ENCODE measurements at places on chromosomes 1 and 21.

GRCh38 chr1:90114521-90115141, 119.7 kb downstream of the ZNF326 start:
- DNase-seq: no peak

DNA sequence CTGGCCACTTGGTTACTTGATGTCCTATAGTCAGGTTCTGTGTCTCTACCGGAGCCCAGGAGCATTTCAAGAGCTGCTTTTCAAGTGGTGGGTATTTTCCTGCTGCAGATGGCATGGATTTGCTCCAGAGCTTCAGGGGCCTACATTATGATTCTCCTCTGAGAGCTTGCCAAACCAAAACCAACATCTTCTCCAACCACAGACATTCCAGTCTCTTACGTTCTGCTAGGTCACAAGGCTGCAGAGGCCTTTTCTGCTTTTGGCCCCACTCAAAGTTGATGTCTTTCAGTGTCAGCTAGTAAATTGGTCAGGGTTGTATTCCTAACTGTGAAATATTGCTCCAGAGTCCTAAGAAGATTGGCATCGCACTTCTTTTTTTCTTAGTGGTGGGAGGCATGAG, 14.7 kb upstream of the AQP10 start:
- no peak for DNase-seq

DNA sequence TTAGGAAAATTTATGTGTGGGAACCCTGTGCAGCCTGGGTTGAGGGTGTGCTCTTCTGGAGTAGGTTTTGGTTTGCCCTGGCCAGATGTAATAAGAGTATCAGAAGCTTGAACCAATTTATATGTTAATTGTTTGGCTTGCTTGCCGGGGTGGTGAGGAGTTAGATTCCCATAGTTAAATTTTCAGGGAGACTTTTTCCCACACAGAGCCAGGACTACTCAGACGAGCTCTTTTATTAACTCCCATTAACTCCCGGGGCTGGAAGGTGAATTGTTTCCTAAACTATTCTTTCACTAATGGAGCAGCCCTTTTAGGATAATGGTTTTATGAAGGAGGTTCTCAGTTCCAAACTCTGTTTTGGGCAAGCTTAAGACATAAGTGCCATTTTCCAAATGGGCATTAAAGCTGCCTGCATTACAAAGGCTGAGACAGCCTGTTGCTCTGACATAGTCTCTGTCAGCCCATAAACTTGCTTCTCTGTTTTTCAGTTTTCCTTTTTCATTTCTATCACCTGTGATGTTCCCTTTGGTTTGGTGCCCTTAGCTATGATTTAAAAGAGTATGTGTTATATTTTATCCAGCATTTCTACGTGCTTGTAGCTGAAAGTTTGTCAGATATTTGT, 18.0 kb upstream of the RAB3GAP2 start:
- DNase-seq: no peak

GRCh38 chr21:14497825-14498224, 48.3 kb downstream of the SAMSN1 start:
- no peak for DNase-seq

- DNase-seq: no peak
These were observed 94.3 kb upstream of the EDN2 start for GRCh38 chr1:41578712-41579335.

DNA sequence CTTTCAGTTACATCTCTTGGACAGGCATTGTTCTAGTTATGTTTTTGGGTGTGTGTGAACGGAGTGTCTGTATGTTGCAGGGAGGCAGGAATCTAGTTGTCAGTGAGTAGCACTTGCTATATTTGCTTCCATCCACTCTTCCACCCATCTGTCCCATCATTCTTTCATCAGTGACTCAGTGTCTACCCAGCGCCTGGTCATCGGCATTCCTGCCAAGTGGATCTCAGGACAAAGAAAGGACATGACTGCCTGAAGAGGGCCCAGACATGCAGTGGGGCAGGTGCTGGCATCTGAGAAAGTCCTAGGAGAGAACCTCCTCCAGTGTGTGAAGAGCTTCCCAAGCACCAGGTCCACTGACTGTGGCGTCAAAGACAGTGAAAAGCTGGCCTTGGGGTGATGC, 27.3 kb upstream of the MAGOH start:
- DNase-seq: no peak

DNA sequence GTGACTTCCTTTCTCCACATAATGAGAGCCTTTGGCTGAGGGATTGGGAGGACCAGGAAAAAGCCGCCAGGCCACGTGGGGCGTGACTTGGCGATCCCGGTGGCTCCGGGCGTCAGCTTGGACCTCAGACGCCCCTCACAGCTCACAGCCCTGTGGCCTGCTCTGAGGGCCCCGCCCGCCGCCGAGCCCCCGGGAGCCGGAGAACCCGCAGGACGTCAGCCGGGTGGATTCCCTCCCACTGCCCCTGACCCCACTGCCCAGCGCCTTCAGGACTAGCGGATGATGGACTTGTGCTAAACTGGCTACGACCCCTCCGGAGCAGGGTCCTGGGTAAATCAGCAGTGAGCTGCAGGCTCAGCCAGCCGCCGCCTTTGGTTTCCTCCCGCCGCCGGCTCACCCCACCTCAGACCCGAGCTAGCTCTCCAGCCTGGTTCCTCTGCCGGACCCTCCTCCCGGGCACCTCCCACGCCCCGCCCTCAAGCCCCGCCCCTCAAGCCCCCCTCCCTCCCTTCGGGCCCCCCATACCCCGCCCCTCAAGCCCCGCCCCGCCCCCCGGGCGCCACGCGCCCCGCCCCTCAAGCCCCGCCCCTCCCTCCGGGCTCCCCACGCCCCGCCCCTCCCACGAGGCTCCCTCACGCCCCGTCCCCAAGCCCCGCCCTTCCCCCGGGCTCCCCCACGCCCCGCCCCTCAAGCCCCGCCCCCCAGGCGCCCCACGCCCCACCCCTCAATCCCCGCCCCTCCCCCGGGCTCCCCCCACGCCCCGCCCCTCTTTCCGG, 10.0 kb upstream of the FAAP20 start:
- DNase-seq: no peak

DNA sequence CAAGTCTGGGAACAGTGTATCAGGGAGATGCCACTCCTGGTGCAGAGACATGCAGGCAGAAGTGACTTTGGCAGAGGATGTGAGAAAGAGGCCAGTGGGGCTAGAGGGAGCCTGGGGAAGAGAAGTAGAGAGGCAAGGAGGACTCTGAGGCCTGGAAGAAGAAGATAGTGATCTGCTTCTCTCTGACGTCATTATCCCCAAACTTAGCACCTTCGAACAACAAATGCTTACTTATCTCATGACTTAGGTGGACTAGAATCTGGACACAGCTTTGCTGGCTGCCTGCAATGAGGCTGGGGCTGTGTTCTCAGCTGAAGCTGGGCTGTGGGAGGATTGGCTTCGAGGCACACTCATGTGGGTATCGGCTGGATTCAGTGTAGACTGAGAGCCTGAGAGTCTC, 44.5 kb upstream of the ZNF678 start:
- no peak for DNase-seq

DNA sequence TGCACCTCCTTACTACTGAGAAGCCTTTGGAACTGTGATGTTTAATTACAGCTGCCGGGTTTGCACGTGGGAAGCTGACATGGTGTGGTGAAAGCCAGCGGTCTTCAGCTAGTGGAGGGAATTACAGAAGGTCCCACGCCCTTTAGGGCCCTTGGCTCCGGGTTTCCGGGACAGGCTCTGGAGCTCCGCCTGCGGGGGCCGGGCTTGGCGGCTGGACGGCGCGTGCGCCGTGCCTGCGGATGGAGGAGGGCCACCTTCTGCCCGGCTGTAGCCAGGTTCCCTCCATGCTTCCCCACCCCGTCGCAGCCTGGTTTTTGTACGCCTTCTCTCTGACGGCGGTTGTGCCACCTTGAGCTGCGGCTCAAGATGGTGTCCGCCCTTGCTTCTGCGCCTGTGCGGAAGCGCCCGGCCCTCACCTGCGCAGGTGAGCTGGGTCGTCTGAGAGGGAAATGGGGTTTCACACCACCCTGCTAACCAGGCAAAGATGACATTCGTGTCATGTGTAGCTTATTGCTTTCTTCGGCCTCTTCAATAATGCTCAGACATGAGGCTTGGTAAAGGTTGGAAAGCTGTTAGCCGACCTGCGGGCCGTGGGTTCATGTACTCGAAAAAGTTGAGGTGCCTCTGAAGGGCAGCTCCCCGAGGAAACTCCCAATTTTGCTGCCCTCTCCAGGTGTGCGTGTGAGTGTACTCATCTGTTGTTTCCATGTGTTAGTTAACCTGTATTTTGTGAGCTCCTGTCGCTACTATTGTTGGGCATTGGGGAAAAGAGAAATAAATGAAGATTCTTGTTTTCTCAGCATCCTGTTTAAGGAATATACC, 36.6 kb upstream of the OPRD1 start:
- DNase-seq: peak; percentile 28

DNA sequence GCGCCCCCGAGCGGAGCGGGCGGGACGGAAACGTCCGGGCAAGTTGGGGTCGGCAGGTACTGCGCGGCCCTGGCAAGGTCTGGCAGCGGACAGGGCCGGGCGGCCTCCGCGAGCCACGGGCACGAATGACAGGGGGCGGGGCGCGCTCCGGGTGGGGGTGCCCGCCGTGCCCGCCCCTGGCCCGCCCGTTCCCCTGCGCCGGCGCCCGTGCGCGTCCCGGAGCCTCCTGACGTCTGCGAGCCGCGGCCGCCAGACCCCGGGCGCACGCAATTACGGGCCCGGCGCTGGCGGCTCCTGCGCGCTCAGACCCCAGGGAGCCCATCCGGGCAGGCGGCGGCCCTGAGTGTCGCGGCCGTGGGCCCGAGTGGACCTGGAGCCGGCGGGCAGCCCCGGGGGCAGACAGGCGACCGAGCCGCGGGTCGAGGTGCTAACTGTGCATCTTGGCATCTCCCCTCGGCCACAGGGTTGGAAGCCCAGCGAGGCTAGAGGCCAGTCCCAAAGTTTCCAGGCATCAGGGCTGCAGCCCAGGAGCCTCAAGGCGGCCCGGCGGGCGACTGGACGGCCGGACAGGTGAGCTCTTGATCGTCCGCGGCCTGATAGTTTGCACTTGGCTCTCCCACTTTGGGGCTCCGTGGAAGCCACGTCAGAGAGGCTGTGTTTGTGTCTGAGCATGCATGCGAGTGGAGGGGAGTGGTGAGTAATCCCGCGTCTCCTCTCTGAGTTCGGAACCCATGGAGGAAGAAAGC, 918 bp downstream of the MIB2 start:
- DNase-seq: no peak

DNA sequence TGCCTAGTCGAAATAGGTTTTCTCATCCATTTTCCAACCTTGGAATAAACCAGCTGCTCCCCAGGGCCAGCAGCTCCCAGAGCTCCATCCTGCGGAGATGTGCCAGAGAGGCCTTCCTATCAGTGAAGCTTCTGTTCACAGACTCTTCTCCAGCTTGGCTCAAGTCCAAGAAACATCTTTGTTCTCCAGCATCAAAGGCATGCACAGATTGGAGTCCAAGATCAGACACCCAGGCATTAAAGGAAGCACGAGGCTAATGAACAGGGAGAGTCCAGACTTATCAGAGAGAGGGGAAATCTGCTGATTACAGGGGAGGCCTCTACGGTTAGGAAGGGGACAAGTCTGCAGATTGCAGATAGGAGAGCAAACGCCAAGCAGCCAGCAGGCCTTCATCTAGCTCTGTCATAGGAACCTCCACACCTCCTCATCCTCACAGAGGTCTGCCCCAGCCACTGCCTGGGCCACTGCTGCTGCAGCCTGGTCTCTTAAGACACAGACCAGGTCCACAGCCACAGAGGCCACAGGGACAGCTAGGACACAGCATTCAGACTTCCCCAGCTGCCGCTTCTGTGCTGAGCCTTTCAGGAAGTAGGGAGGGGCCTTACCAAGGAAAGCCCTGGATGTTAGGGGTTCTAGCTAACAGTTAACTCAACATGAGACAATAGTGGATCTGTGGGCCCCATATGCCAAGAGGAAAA, 3.4 kb downstream of the PRR9 start:
- DNase-seq: no peak

DNA sequence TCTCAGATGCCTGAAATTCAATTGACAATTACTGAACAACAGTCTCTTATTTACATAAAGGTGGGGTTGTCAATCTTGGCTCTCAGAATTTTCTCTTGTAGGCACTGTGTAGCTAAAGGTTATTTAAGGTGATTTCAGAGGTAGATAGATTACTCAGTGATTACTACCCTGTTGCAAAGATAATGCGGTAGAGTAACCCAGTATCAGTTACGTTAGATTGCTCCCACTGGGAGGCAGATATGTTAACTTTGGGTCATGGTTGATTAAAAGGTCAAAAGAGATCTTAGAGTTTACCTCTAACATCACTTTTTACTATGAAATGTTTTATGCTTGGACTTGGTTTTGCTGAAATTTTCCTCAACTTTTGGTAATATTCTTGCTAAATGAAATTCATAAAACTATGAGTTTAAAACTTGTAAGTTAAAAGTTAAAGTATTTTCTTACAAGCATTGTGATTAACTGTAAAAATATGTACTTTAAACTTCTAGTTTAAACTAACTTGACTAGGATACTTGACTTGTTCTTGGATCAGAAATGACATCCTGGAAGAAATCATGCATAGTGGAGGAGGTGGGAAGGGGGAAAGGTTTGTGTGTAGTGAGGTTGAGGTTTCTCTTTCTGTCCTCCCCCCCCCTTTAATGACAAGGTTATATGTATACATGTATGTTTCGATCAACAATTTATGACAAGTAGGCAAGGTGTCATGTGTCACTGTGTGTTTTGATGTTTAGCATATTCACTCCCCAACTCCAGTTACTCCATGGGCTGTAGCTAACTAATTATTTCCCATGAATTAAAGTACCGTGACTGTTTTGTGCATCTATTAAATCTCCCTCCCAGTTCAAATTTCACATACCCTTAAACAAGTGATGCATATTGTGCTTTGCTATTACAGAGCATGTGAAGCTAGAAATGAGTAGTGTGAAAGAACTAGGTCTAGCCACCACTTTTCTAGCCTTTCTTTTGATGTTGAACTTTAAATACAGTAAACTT, 2.9 kb downstream of the LAMC1 start:
- DNase-seq: no peak

- DNase-seq: no peak
These were observed 148.6 kb downstream of the HUNK start for GRCh38 chr21:32021319-32021994.

DNA sequence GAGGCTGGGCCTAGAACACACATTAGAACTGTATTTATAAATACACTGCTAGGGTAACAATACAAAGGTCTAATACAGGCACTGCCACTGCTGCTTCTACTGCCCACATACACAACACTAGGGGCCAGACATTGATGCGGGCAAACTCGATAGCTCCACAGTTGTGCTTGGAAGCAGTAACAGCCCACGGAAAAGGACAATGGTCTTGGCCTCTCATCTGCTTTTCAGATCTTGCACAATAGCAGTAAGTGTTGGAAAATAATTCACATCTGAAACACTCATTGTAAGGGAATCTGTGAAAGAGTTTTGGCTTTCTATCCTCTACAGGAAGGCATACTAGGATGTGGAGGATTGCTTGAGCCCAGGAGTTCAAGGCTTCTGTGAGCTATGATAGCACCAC, 6.9 kb upstream of the SPOCD1 start:
- DNase-seq: no peak

DNA sequence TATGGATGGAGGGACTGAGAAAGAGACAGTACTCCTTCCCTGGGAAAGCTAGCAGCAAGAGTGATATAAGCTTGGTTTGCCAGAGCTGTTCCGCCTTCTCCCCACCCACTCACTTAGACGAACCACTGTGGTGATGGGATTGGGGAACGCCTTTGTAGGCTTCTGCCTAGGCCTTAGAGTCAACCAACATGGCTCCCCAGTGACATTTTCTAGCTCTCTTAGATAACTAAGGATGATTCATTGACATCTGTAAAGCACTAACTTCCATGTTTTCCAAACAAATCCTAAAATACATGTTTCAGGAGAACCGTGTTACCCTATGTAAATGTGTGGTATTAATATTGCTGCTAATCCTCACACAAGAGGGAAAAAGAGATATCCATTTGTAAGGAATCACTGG, 21.6 kb upstream of the SSX2IP start:
- no peak for DNase-seq

GRCh38 chr1:45925728-45926287, 122.4 kb downstream of the MAST2 start:
- no peak for DNase-seq
